ENCODE measurements at places on chromosomes 3 and 15. TPM values are rescaled to one million over a fixed set of nuclear protein-coding genes. Genes with fewer than 3 reads are reported as not detected.

KY gene
- not detected for total RNA-seq

DNA sequence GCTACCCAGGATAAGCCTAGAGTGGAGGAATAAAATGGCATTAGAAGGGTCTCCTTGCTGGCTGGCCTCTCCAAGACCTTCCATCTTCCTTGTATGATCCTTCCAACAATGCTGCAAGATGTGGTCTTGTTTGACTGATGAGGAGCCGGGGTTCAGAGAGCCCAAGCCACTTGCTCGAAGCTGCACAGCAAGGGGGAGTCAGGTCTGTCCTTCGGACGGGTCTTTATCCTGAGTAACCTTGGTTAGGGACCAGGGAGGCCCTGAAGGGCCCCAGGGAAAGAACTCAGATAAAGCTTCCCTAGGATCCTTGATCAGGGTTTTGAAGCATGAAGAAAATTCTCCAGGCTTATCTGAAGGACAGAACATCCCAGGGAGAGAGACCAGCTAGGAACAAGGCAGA lies 7.0 kb upstream of the DNAJB8 start:
- peaks cover 38% of the 10 kb centered on the region for H3K4me1 ChIP-seq
- DNase-seq = no peak
- H3K27ac ChIP-seq = no peak overlapping the region
- H3K4me3 ChIP-seq = no peak overlapping the region
- peaks cover 10% of the 10 kb centered on the region for H3K36me3 ChIP-seq
- H3K27me3 ChIP-seq = peaks cover 16% of the 10 kb centered on the region

DNA sequence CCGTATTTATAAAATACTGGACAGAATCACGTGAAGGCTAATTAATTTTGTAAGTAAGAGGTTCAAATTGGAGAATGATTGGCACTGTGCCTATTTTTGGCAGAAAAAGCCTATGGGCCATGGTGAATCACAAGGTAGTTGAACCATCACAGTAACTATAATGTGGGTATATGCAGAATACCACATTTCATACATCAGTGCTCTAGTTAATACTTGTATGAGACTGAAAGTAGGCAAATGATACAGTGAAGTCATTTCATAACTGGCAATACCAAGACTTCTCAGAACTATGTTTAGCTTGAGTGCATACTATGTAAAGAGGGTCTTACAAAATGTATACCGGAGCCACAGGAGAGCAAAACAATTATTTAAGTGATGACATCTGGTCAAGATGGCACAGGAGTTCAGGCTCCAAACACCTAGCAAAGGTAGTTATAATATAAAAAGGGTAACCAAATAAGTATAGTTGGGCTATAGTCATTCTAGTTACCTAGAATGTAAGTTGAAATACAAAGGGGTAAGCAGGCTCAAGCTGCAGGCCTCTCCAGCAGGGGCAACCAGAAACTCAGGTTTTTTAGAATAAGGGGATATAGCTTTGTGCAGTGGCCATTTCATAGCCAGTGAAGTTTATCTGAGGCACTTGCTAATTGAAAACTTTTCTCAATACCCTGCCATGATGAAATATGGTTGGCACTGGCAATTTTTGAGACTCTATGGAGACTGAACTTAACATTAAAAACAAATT lies 19.1 kb downstream of the GPR160 start:
- no peaks in the 10 kb centered on the region for H3K27me3 ChIP-seq
- no peaks in the 10 kb centered on the region for H3K36me3 ChIP-seq
- no peak overlapping the region for H3K4me3 ChIP-seq

DNA sequence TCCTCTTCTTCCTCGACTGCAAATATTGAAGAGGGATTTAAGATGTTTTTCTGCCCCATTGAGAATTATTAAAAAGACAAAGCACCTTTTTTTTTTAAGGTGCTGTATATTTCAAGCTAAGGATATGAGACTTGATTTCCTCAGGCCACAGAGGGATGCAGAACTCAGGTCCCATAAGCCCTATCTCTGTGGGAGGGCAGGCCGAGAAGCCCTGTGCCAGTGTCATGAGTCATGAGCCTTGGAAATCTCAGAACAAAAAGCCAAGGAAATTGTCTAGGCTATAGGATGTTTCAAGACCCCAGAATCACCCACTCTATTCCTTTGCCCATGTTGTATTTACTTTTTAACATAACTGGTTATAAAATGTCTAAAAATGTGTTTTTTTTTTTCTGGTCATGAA lies 7.3 kb downstream of the ESYT3 start:
- no peaks in the 10 kb centered on the region for H3K4me1 ChIP-seq
- no peak overlapping the region for H3K27ac ChIP-seq
- no peaks in the 10 kb centered on the region for H3K36me3 ChIP-seq

GRCh38 chr3:34248352-34248751 lies 449.9 kb downstream of the PDCD6IP start:
- no peaks in the 10 kb centered on the region for H3K4me1 ChIP-seq
- H3K4me3 ChIP-seq = no peak overlapping the region
- H3K27me3 ChIP-seq = no peaks in the 10 kb centered on the region
- DNase-seq = no peak
- H3K27ac ChIP-seq = no peak overlapping the region

DNA sequence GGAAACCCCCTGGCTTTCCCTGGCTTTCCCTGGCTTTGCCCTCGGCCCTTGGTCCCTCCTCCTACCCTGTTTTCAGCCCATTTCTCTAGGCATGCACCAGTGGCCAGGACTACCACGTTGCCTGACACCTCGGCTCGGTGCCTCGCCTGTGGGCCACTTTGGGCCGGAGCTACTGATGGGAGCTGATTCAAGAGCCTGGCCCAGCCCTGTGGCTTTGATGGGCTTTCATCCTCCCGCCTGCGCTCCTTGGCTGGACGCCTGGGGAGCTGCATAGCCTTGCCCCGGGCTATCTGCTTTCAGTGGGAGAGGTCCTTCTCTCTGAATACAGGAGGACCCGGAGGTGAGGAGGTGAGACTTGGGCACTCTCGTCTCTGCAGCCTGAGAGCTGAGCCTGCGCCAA lies 192.7 kb upstream of the HES1 start:
- no peak for DNase-seq
- no peak overlapping the region for H3K27ac ChIP-seq
- peaks cover 2% of the 10 kb centered on the region for H3K27me3 ChIP-seq

DNA sequence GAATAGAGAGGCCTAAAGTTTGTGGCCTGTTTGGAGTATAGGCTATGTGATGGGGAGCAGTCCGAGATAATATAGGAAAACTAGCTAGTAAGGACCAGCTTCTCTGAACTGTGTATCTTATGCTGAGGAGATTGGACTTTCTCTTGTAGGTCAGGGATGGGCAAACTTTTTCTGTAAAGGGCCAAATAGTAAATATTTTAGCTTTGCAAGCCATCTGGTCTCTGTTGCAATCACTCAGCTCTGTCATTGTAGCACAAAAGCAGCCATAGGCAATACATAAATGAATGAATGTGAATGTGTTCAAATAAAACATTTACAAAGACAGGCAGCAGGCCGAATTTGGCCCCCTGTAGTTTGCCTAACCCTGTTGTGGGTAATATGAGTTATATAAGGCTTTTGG lies 24.5 kb downstream of the TMOD3 start:
- no peak overlapping the region for H3K4me3 ChIP-seq
- no peaks in the 10 kb centered on the region for H3K36me3 ChIP-seq
- peaks cover 4% of the 10 kb centered on the region for H3K4me1 ChIP-seq
- no peak for DNase-seq
- H3K27me3 ChIP-seq = no peaks in the 10 kb centered on the region

DNA sequence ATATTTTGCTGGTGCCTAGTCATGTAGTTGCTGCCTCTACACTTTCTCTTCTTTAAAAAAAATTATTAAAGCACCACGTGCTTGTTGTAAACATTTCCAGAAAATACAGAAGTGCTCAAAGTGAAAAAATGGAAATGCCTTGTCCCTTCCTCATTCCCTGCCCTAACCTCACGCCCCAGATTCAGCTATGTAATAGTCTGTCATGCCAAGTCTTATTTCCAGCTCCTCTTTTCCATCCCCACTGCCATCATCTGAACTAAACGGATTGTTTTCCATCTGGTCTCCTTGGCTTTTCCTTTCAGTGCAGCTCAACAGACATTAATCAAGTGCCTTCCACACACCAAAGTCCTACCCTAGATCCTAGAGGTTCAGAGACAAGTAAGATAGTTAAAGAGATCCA lies 15.5 kb downstream of the ZNF774 start:
- DNase-seq = no peak
- no peak overlapping the region for H3K27ac ChIP-seq
- no peaks in the 10 kb centered on the region for H3K27me3 ChIP-seq
- no peaks in the 10 kb centered on the region for H3K4me1 ChIP-seq
- no peak overlapping the region for H3K4me3 ChIP-seq
- H3K36me3 ChIP-seq = no peaks in the 10 kb centered on the region

DNA sequence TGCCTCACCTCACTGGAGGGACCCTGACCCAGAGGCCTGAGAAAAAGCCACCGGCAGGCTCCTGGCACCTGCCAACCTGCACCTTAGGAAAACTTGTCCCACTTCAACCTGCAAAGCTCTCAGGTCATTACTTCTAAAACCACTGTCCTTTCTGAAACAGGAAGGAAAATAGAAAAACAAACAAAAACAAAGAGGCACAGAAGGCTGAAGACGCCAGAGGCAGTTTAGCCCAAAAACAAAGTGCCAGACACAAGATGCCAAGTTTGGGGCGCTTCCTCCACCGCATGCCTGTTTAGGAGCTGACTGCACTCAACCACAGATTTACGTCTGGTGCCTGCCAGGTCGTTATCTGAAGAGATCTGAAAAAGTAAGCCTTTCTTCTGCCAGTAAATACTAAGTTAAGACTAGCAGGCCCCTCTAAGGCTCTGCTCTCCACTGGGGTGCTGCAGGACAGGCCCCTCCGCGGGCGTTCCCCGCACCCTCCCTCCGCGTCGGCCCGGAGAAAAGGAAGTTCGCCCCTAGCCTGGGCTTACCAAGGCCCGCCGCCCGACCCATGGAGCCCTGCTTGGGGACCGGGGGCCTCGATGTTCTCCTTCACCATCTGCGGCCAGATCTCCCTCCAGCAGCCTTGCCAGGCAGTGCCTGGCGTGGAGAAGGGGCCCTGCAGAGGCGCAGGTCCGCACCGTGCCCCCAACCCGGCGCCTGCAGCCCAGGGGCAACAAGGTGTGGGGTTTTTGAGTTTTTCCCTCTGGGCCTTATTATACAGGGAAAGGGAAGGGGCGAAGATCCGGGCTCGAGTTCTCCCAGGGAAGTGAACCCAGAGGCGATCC lies 1.3 kb downstream of the GOLGA8A start:
- peaks cover 2% of the 10 kb centered on the region for H3K27me3 ChIP-seq
- no peak overlapping the region for H3K27ac ChIP-seq
- peak overlapping the region; percentile 79 for H3K4me3 ChIP-seq
- DNase-seq = no peak

DNA sequence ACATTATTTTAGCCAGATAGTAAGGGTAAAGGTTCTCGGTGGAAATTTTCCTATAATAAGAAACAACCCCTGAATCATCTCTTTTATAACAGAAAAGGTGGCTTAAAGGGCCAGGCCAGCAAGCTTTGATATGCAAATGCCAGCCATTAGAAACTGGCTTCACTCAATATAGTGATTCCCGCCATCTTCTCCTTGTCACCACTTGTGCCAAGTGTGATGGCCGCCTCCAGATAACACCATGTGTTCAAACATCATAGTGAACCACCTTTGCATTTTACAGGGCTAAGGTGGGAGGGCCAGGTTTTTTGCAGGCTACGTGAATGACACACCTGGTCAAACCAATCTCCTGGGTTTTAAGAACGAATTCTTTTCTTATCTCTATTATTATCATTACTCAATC lies 31.3 kb downstream of the NCEH1 start:
- no peak overlapping the region for H3K4me3 ChIP-seq
- no peaks in the 10 kb centered on the region for H3K36me3 ChIP-seq
- peaks cover 3% of the 10 kb centered on the region for H3K27me3 ChIP-seq
- H3K27ac ChIP-seq = no peak overlapping the region
- H3K4me1 ChIP-seq = no peaks in the 10 kb centered on the region

GOLGA8O gene
- total RNA-seq = not detected

- H3K27ac ChIP-seq = no peak overlapping the region
- peak; percentile 52 for DNase-seq
- no peak overlapping the region for H3K4me3 ChIP-seq
- no peaks in the 10 kb centered on the region for H3K27me3 ChIP-seq
- H3K4me1 ChIP-seq = no peaks in the 10 kb centered on the region
Observed at GRCh38 chr3:76044601-76045600, 259.6 kb upstream of the ZNF717 start.

- H3K4me3 ChIP-seq = no peak overlapping the region
- H3K27ac ChIP-seq = no peak overlapping the region
- peaks cover 12% of the 10 kb centered on the region for H3K36me3 ChIP-seq
Observed at GRCh38 chr3:133834621-133835417, 29.2 kb downstream of the SRPRB start.
